ENCODE measurements at places on chromosomes 12 and 14.

GRCh38 chr12:65609359-65609771 is 214.9 kb upstream of the HMGA2 start:
- no peak for DNase-seq

- DNase-seq = no peak
Observed at GRCh38 chr14:54785136-54785777, 117.4 kb downstream of the GCH1 start.

DNA sequence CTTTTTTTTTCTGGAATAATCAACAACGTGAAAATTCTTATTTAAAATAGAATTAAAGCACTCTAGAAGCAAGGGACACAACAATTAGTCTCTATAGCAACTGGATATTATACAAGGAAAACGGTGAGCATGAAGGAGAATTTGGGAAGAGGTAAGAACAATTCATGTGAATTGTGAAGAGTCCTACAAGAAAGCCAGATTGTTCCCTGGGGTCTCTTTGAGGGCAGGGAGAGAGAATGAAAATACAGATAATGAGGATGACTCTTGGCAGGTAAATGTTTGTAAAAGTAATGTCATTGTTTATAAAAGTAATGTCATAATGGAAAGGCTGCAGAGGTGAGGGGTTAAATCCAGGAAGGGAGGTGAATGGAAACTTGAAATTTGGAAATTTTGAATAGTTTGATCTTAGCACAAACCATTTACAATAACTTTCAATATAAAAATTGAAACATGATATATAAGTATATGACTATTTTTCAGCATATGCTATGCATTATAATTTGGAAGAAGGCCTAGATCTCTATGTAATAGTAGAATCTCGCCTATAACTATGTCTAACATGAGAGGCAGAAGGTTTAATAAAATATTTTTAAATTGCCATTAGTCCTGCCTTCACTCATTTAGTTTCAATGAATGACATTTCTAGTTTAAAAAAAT is 378.8 kb upstream of the DCN start:
- no peak for DNase-seq

- no peak for DNase-seq
Observed at GRCh38 chr14:61444215-61444768, 122.9 kb downstream of the PRKCH start.

GRCh38 chr14:31842899-31843298 is 234.2 kb upstream of the ARHGAP5 start:
- no peak for DNase-seq

- DNase-seq = no peak
Observed at GRCh38 chr14:93318927-93319326, 13.9 kb downstream of the BTBD7 start.

DNA sequence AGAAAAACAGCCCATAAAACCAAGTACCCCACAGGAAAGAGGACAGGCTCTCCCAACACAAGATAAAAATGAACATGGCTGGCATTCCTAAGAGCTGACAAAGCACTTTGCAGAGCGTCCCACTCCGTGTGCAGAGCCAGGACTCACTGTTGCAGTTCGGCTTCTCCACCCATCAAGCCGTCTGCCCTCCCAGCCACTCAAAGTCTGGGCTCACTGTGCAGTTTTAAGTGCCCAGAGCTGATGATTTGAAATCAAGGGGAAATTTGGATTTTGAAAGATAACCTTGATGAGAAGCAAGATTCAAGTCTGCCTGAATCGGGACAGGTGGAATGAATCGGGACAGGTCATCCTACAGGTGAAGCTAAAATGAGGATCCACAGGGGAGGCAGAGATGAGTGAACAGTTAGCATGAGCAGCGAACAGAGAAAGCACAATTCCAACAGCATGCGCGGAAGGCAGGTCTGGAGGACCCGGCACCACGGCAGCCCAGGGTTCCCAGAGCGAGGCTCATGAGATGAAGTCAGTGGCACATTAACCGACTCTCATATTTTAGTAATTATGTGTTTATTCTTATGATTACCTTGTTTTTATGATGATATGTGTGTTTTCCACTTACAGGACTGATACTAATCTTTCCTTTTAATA is 39.8 kb upstream of the GPR68 start:
- DNase-seq = no peak

- no peak for DNase-seq
Observed at GRCh38 chr12:23399402-23399933, 550.0 kb downstream of the SOX5 start.

GRCh38 chr14:20278414-20278813 is 27.3 kb downstream of the TTC5 start:
- DNase-seq = no peak

DNA sequence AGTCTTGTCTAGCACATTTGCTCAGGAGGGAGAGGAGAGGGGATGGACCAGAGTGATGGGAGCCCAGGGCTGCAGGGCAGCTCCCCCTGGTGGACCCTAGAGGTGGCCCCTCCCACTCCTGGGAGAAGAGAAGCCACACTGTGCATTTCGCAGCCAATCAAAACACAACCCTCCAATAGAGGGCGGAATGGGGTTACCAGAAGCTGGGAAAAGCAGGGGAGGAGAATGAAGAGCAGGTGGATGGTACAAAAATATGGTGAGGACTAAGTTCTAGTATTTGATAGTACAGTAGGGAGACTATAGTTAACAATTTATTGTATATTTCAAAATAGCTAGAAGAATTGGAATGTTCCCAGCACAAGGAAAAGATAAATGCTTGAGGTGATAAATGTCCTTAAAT is 23.6 kb downstream of the VASH1 start:
- DNase-seq = no peak

DNA sequence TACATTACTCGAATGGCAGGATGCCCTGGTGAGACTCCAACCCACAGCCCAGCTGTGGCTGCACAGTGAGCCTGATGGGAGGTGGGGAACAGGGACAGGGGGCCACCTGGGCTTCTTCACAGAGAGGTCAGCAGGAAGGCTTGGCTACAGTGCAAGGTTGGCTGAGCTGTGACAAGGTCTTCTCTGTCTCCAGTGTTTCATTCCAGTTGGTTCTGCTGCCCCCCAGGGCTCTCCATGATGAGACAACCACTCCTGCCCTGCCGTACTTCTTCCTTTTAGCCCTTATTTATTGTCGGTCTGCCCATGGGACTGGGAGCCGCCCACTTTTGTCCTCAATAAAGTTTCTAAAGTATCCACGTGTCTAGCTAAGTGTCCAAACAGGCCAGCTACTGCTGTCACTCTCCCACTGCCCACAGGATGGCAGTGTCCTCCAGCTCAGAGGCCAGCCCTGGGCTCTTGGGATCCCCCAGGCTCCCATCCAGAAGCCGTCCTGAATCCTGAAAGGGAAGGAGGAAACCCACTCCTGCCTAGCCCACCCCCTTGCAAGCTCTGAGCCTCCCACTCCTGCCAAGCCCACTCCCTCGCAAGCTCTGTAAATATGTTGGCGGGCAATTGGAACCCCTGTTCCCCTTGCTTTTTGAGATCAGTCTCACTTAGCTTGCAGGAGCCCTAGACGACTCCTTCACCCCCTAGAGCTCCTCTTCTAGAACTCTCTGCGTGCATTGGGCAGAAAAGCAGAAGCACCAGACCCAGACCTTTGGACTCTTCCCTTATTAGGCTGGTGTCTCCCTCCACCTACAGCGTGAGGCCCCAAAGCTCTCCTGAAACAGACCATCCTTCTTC is 5.4 kb downstream of the C1QL4 start:
- DNase-seq = no peak

- DNase-seq = no peak
Observed at GRCh38 chr12:109639151-109639872, 65.7 kb downstream of the MVK start.

- DNase-seq = no peak
Observed at GRCh38 chr14:97074856-97075255, 277.7 kb downstream of the VRK1 start.

GRCh38 chr12:31210541-31210940 is 115.4 kb downstream of the SINHCAF start:
- no peak for DNase-seq

DNA sequence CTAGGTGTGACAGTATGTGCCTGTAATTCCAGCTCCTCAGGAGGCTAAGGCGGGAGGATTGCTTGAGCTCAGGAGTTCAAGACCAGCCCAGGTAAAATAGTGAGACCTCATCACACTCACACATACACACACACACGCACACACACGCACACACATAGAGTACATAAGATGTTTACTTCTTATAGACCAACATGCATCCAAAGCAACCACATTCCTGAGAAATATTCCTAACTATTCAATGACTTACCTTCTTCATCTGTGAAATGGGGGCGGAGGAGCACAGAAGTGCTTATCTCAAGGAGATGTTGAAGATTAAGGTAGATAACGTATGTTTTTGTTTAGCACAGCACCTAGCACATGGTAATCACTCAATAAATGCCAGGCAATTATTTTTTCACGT is 6.4 kb downstream of the NDUFA12 start:
- no peak for DNase-seq

DNA sequence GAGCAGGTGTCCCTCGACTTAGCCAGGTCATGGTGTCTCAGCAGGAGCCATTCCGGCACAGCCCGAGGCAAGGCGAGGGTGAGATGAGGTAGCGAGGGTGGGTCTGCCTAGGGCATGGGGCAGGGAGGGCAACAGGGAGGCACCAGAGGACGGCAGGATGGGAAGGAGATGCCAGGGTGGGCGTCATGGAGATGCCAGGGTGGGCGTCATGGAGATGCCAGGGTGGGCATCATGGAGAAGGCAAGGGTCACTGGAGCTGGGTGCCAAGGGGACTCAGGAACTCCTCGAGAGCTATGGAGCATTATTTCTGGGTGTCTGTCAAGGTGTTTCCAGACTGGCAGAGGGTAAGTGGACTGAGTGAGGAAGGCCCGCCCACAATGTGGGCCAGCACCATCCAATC is 7.4 kb downstream of the DEGS2 start:
- no peak for DNase-seq

DNA sequence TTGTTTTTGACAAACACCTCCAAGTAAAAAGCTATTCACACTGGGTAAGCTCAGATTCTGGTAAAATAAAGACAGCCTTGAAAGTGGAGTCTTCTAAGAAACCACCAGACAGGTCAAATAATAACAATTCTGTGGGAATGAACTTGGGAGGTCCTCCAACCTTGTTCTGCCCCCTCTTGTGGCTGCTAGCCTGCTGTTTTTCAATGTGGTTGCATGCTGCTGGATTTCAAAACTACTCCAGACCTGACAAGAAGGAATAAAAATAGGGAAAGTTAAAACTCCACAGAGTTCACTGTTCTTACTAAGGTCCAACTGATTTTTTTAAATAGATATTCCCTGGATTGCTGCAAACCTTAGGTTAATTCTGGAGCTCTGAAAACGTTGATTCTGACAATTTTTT is 32.2 kb upstream of the RIN3 start:
- DNase-seq = no peak

DNA sequence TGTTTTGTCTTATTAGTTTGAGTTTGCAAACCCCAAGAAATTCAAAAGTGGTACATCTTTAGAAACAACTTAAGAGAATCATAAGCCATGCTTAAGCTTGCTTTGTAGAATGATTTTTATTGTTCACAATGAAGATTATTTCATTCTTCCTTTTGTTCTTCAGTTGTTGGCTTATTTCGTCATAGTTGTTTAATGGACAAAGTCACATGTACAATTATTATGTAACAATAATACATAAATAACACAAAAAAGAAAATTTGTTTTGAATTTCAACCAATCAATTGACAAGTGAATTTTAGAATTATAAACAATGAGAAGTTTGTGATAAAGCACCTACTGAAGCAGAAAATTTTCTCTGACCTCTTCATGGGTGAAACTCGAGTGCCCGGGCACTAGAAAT is 111.8 kb upstream of the IGF1 start:
- DNase-seq = no peak

GRCh38 chr12:113263431-113263963 is 42.2 kb downstream of the TPCN1 start:
- no peak for DNase-seq

- DNase-seq = no peak
Observed at GRCh38 chr12:108519558-108519957, 4.5 kb downstream of the FICD start.

GRCh38 chr12:27551172-27551840 is 27.3 kb downstream of the PPFIBP1 start:
- no peak for DNase-seq

- no peak for DNase-seq
Observed at GRCh38 chr14:74763803-74764531, 851 bp downstream of the YLPM1 start.

DNA sequence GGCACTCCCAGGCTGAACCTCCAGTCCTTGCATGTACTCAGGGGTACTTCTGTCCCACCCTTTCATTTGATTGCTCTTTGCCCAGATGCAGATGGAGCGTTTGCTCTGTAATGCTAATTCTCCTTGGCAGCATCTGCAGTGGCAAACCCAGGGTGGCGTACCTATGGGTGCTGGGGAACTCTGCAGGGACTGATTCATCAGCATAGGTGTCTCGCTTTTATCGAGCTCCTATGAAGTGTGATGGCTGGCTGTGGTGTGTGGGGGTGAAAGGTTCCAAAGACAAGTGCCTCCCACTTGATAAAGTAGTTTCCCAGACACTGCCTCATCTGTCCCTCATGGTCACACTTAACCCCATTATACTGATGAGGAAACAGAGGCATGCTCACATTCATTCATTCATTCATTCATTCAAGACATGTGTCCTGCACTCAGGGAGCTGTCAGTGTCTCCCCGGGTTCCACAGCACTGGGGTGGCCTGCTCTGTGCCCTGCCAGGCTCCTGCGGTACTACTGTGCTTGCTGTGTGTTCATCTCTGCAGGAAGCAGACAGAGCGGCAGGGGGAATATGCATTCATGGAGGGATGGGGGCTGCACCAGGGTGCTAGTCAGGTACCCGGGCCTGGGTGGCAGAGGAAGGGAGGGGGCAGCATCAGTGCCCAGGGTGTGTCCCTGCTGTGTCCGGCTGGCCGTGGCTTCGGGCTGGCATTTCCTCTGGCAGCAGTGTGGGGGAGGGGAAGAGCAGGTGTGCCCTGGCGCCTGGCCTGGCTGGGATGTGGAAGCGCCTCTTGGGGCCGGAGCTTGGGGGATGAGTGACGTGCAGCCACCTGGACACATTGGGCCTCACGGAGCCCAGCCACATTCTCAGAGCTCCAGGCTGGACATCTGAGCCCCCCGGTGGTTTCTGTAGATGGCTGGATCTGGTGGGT is 110.9 kb downstream of the TSPAN9 start:
- DNase-seq = no peak

GRCh38 chr12:64102339-64102738 is 119.8 kb downstream of the KICS2 start:
- no peak for DNase-seq

DNA sequence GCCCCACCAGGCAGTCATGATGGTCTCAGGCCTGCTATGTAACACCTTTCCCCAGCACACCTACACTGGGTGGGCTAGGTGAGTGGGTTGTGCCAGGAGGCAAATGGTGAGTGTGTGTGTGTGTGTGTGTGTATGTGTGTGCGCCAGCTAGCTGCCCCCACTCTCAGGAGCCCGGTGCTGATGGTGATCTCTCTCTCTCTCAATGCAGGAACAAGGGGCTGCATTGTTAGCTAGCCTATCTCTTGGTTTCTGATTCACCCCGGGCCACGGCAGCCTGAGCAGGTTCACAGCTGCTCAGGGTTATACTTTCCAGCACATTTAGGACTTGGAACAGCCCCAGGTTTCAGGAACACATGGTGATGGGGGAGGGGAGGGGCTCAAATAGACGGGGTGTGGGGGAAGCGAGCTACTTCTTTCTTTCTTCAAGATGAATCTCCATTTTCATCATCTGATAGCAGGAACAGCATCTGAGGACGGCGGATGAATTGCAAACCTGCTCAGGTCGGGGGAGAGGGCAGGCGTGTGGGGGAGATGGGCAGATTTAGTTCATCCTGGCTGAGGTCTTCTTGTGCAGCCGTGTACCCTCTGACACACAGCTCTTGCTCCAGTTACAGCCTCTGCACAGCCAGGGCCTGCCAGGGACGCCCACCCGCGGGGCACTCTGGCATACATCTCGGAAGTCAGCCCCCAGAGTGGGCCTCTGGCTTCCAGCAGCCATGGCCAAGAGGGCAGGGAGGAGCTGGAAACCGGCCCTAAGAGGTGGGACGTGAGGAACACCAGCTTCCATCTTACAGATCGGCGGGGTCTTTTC is 137.6 kb downstream of the ZFP36L1 start:
- no peak for DNase-seq

Measured in omental fat pad (tissue), 4 donors.